ENCODE measurements at places on chromosomes 2 and 18. TPM values are rescaled to one million over a fixed set of nuclear protein-coding genes. Genes with fewer than 3 reads are reported as not detected.

LOXL3 gene
- 47.9 TPM for polyA plus RNA-seq

CCDC74B gene
- polyA plus RNA-seq, result 14.5 TPM

IL18RAP gene
- polyA plus RNA-seq, result not detected

CIB4 gene
- not detected for polyA plus RNA-seq

GALNT5 gene
- polyA plus RNA-seq, result 15.3 TPM

DNA sequence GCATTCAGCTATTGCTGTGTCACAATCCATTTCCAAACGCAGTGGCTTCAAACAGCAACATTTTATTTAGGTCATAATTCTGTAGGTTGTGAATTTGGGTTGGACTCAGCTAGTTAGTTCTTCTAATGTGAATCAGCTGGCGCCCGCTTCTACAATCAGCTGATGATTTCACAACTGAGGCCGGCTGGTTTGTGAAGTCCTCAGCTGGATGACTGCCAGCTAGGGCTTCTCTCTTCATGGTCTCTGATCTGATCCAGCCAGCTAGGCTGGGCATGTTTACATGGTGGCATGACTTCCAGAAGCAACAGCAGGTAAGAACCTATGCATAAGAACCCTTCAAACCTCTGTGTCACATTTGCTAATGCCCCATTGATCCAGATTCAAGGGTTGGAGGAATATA is 172.0 kb downstream of the SLC4A10 start:
- no peaks in the 10 kb centered on the region for H3K27me3 ChIP-seq
- H3K36me3 ChIP-seq, result no peaks in the 10 kb centered on the region
- H3K27ac ChIP-seq, result no peak overlapping the region
- no peaks in the 10 kb centered on the region for H3K4me1 ChIP-seq
- no peak overlapping the region for H3K4me3 ChIP-seq
- DNase-seq, result no peak

- H3K36me3 ChIP-seq, result no peaks in the 10 kb centered on the region
- DNase-seq, result no peak
- no peak overlapping the region for H3K27ac ChIP-seq
- H3K4me3 ChIP-seq, result no peak overlapping the region
- peaks cover 17% of the 10 kb centered on the region for H3K4me1 ChIP-seq
Observed at GRCh38 chr18:10130606-10131005, 216.8 kb downstream of the VAPA start.

DNA sequence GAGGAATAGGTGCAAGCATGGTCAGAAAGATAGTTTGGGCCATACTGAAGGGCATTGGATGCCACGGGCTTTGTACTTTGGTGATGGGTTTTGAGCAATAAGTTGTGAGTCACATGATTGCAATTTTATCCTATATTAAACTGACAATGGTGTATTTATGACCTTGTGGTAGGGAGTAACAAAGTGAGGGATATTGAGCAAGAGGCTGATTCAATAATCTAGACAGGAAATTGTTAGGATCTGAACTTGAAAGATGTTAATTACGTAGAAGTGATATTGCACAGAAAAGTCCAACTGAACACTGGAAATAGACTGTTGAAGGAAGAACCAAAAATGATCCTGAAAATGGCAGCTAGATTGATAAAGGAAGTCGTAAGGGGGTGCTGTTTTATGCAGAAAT is 46.6 kb upstream of the TCF4 start:
- H3K27ac ChIP-seq, result no peak overlapping the region
- no peak overlapping the region for H3K4me3 ChIP-seq
- H3K36me3 ChIP-seq, result no peaks in the 10 kb centered on the region
- no peak for DNase-seq
- H3K27me3 ChIP-seq, result no peaks in the 10 kb centered on the region

DNA sequence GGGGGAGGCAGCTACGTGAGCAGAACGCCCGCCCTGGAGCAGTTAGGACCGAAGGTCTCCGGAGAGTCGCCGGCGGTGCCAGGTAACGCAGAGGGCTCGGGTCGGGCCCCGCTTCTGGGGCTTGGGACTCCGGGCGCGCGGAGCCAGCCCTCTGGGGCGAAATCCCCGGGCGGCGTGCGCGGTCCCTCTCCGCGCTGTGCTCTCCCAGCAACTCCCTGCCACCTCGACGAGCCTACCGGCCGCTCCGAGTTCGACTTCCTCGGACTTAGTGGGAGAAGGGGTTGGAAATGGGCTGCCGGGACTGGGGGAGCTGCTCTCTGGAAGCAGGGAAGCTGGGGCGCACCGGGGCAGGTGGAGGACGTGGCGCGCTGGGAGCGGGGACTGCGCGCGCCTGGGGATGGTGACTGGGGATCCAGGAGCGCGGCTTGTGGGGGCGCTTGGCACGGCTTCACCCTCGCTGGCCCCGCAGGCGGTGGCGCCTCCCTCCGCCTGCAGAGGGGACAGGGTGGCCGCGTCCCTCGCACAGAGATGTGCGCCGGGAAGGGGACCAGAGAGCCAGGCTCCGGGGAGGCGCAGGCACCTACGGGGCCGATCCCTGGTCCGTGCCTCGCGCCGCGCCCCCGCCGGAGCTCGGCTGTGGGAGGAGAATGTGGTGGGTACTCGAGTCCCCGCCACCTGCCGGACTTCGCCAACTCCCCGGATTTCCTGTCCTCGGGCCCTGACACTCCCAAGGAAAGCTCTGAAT is 688 bp downstream of the CDH20 start:
- peaks cover 8% of the 10 kb centered on the region for H3K4me1 ChIP-seq
- peak; percentile 78 for DNase-seq
- no peak overlapping the region for H3K27ac ChIP-seq
- H3K27me3 ChIP-seq, result no peaks in the 10 kb centered on the region

GRCh38 chr18:57630754-57631595 is 9.3 kb upstream of the NARS1 start:
- H3K4me3 ChIP-seq, result peak overlapping the region; percentile 74
- no peaks in the 10 kb centered on the region for H3K27me3 ChIP-seq
- peaks cover 2% of the 10 kb centered on the region for H3K4me1 ChIP-seq
- H3K36me3 ChIP-seq, result no peaks in the 10 kb centered on the region
- peak overlapping the region; percentile 86 for H3K27ac ChIP-seq

DNA sequence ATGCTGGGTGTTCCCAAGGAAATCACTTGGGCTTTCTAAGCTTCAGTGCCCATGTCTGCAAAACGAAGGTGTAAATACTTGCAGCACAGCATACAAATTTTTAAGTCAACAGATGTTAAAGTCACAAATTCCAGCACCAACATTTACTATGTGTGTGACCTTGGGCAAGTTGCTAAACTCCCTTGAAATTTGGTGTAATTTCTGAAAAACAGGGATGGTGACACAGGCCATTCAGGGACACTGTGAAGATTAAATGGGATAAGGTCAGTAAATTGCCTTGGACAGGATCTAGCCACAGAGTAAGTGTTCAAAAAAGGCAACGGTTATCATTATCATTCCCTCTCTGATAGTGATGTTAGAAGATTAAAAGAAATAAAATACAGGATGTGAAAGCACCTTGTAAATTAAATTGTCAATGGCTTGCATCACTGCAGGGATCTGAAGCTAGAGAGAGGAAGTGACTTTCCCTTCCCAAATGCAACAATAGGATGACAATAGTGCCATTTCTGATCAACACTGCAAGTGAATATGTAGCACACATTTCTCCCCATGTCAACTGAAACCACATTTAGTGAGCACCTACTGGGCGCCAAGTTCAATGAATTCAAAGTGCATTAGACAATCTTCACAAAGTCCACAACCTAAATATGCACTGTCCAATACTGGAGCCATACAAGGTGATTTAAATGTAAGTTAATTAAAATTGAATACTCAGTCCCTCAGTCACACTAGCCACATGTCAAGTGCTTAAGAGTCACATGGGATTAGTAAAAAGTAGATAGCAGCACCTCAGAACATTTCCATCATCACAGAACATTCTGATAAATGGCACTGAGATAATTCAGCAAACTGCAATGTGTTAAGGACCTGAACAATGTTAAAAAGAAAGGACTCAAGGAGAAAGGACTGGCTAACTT is 81.2 kb downstream of the STK39 start:
- DNase-seq, result no peak
- H3K4me3 ChIP-seq, result no peak overlapping the region
- peaks cover 11% of the 10 kb centered on the region for H3K36me3 ChIP-seq

DNA sequence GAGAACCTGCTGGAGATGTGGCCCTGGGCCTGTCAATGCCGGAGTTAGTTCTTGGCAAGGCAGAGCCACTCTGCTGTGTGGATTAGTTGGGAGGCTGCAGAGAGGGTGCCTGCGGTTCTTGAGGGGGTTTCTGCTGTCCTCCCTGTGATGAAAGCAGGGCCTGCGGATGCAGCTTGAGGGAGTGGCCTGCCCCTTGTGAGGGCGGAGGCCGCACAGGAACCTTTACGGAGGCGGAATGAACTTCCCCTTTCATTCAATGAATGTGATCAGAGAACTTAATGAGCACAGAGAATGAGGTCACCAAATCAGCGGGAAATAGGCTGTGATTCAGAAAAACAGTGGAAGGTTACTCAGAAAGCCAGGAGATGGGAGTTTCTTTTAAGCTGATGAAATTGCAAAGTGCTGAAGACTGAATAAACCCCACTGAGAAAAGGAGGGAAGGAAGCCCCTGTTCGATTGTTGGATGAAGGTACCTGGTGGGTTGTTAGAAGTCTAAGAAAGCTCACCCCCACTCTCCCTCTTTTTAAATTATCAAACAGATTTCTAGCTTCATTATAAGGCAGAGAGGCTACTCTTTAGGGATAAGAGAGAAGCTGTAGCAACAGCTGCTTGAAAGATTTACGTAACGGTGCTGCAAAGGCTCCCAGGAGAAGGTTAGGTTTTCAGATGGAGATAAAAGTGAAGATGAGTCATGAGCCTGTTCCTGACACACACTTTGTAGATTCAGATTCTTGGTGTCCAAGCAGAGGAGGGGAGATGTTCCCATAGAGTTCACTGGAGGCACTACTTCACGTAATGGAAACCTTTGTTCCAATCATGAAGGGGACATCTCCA is 47.4 kb downstream of the VWA3B start:
- peaks cover 13% of the 10 kb centered on the region for H3K27me3 ChIP-seq
- H3K4me1 ChIP-seq, result no peaks in the 10 kb centered on the region
- no peaks in the 10 kb centered on the region for H3K36me3 ChIP-seq
- H3K4me3 ChIP-seq, result no peak overlapping the region
- DNase-seq, result no peak

Data from SK-N-SH (cell line).